ENCODE measurements at places on chromosomes 6 and 20. TPM values are rescaled to one million over a fixed set of nuclear protein-coding genes. Genes with fewer than 3 reads are reported as not detected.

Gene CALHM4
- not detected for total RNA-seq

DNA sequence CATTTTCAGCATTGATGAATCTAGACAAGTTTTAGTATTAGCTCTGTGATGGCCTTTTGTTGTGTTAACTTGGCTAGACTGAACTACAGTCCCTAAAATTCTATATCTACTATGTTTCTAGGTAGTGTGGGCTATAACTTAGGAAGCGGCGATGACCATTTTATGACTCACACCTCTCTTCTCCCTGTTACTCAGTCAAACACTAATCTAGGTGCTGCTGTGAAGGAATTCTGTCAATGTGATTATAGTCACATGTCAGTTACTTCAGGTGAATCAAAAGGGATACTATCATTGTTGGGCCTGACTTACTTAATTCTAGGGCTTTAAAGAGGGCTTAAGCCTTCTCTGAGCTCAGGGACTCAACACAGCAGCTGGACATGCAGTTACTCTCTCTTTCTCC is 691.5 kb upstream of the MAP3K7 start:
- no peak for DNase-seq

- DNase-seq: no peak
Measured at GRCh38 chr6:113315879-113316278, 541.3 kb upstream of the MARCKS start.

DNA sequence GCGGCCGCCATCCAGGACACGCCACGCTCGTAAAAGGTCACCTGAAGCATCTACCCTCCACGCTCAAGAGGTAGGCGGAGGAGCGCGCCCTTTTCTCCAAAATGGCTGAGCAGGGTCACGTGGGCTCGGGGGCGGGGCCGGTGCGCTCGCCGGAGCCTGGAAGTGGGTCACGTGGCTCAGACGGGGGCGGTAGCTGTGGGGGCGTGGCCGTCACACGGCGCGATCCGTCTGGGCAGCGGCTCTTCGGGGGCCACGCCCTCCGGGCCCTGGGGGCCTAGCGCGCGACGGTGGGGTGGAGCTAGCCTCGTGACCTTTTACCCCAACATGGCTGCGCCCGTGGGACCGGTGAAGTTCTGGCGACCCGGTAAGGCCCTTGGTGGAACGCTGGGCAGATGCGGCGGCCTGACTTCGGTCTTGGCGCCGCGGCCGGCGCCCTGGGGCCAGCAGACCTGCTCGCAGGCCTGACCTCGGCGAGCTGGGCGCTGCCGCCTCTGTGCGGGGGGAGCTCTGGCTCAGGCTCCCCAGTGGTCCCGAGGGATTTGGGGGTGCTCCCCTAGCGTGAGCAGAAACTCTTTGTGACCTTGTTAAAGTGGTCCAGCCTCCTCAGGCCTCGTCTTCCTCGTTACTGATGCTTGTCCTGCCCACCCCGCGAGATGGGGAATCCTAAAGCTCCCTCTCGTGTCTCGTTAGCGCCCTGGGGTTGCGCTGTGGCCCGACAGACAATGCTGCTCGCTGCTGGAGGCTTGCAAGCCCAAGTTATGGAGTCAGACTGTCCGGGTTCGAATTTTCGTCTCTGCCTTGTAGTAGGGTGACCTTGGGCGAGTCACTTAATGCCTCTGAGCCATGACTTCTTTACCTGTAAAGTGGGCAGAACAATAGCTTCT is at the start of gene DHX35:
Gene DHX35 (plus strand): TSS at position 301 of the 884 bp plus-strand sequence. CDS start 24 bp downstream, at position 325.
- peak; percentile 97 for DNase-seq

DNA sequence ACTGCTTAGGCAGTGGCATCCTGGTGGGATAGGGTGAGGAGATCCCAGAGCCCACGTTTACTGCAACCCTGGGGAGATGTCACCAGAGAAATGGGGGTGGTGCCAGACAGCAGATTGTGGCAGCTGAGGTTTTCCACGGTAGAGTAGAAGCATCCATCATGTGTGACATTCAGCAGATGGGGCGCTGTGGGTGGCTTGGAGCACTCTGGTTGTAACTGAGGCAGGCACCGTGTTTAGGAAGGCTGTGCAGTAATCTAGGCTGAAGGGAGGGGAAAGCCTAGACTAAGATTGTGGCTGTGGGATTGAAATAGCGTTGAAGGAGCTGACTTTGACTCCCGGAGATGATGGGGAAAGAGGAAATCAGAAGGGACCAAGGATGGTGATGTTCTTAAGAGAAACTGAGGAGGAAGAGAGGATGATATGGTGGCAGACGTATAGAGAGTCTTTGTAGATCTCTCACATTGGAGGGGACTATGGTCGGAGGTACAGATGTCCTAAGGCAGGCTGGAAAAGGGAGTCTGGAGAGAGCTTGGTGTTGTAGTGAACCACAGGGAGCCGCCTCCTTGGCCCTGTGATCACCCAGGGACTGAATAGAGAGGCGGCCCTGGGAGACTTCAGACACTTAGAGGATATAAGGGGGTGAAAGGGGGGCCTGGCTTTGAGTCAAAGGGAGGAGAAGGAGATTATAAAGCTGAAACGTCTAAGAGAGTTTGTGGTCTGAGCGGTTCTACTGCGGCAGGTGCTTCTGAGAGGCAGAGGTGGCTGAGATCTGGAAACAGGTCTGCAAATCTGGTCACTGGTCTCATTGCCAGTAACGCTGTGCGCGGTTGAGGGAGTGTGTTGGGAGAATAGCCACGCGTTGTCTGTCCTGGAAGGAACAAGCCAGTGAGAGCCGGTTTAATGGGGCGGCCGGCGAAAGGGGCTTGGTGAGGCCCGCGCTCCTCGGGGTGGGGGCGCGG is 792 bp upstream of the MICA start:
- peak; percentile 28 for DNase-seq

- no peak for DNase-seq
Measured at GRCh38 chr6:46538800-46539480, 47.7 kb upstream of the RCAN2 start.
